CD4-positive, alpha-beta T cell treated with Interleukin-4 for 1 hour (primary cell): ENCODE measurements at places on chromosomes 7 and 10.

DNA sequence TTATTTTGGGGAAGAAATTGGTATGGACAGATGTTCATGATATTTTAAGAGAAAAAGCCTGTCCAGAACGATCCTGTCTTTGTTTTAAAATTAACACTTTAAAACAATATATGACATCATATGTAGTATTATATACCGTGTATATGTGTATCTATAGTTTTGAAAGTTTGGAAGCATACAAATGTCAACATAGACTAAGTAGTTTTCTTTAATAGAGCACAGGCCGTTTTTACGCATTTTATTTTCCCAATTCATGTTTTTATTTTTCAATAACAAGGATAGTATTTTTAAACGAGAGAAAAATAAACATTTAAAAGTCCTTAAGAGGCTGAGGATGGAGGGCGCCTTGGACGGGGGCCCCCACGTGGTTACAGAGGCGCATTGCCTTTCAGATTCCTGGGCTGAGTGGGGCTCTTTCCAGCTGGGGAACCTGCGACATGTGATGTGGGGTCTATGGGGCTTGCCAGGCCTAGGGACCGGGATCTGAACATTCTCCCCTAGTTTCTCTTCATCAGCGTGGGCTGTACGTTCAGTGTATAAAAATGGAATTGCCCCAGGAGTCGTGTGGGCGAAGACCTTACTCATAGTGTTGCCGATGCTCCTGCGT, 127.8 kb upstream of the ZNF746 start:
- peak; percentile 62 for DNase-seq

- no peak for DNase-seq
These were observed 693.1 kb downstream of the PARD3 start for GRCh38 chr10:34121781-34122622.

DNA sequence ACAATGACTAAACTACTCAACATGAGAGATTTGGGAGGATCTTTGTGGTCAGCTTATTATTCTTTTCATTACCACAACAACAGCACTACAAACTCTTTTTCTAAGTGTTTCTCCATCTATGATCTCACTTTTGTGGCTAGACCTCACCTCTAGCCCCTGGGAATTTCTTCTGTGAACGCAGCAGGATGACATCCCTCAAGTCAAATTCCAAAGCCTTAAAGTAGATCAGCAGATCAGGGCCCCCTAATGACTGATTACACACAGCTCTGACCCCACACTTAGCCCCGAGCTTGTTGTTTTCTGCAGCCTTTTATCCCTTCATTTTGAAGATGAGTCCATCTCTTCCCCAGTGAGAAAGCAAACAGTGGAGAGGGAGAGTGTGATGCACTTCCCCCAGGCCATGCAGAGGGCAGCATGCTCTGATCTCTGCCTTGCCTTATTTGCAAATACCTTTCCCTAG, 27.3 kb downstream of the TFAM start:
- no peak for DNase-seq

GRCh38 chr7:12327922-12328321, 75.7 kb downstream of the VWDE start:
- DNase-seq, result no peak

- no peak for DNase-seq
These were observed 19.3 kb upstream of the SRRM3 start for GRCh38 chr7:76182225-76182960.

DNA sequence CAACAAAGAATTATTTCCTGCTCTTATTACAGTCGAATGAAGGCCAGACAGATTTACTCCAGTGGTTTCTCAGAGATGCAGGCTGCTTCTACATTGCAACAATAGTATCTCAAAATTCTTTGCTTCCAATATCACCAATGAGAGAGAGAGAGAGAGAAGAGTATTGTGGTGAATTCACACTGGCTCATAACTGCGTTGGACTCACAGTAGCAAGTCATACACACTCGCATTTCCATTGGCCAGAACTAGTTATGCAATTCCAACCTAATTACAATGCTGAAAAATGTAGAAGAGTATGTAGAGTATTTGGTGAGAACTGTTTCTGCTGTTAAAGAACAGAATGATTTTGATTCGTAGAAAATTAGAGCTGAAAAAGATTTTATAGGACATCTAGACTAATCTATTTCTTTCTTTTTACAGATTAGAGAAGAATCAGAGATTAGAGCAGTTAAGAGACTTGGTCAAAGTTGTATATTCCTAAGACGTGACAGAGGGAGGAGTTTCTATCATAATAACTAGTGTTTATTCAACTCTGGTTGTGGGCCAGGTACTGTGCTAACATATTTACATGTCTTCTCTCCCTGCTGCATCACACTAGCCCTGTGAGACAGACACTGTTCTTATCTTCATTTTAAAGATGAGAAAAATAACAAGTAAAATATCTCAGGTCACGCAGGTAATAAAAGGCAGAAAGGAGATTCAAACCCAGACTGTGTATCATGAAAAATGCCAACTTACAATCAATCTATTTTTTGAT, 34.6 kb upstream of the PDK4 start:
- DNase-seq, result no peak

- no peak for DNase-seq
These were observed 42.9 kb downstream of the PRKG1 start for GRCh38 chr10:51117053-51117660.

DNA sequence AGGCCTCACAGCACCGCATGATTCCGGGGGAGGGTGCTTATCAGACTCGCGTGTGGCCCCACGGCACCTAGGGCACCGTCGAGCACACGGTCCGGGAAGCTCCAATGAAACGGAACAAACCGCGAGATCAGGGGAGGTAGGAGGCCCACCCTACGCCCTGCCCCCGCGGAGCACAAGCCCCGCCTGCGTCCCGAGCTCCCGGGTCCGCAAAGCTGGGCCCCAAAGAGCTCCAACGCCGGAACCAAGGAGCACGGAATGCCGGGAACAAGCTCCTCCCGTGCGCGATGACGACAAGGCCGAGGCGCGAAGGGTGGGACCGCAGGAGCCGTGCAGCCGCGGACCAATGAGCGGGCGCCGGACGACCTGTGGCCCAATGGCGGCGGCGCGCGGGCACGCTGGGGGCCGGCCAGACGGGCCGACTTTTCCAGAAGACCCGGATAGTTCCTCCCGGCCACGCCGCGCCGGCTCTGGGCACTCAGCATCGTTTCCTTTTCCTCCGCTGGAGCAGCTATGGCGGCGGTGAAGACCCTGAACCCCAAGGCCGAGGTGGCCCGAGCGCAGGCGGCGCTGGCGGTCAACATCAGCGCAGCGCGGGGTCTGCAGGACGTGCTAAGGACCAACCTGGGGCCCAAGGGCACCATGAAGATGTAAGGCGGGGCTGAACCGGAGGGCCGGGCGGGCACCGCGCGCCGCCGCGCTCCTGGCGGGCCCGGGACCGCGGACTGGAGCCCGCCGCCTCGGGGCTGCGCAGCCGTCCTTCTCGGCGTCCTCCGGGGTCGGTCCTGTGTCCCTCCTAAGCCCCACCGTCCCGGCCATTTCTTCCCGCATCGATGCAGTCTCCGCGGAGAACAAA, at the start of the genes CCT6A and PSPH:
Gene CCT6A (plus strand): TSS at position 427 of the 853 bp plus-strand sequence. CDS start 84 bp downstream, at position 511.
Gene PSPH (minus strand): TSS at position 106 of the 853 bp plus-strand sequence. CDS start 30,232 bp downstream, outside the sequence.
- peak; percentile 87 for DNase-seq
